Stimulated activated CD8-positive, alpha-beta memory T cell treated with anti-CD3 and anti-CD28 coated beads, Interleukin-7, amount 100 ng/mL, for 1 hour (primary cell): ENCODE measurements at places on chromosomes 5 and 9.

DNA sequence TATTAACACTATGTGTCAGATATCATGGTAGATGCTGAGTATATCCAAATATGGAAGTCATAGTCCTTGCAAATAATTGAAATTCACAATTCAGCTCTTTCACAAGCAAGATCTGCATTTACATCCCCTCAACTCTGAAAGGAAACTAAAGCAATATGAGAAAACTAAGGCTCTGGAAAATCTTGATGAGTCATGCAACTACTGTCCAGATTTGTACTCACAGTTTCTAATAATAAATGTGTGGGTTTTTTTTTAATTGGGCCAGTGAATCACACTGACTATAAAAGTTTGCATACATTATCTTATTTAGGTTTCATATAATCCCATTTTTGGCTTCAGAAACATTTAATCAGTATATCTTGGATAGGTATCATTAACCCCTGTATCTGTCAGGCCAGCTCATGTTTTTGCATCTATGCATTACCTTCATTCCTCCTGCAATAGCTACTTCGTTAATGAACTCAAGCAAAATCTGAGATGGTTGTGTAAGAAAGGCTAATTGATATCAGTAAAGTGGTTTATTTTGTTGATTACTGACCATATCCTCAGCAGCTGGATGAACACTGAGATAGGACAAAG, 58.7 kb upstream of the PRR16 start:
- no peak for DNase-seq

- no peak for DNase-seq
Measured at GRCh38 chr5:65329266-65329665, 152.5 kb downstream of the ADAMTS6 start.

GRCh38 chr9:121963528-121963995, 129.5 kb downstream of the TTLL11 start:
- no peak for DNase-seq

DNA sequence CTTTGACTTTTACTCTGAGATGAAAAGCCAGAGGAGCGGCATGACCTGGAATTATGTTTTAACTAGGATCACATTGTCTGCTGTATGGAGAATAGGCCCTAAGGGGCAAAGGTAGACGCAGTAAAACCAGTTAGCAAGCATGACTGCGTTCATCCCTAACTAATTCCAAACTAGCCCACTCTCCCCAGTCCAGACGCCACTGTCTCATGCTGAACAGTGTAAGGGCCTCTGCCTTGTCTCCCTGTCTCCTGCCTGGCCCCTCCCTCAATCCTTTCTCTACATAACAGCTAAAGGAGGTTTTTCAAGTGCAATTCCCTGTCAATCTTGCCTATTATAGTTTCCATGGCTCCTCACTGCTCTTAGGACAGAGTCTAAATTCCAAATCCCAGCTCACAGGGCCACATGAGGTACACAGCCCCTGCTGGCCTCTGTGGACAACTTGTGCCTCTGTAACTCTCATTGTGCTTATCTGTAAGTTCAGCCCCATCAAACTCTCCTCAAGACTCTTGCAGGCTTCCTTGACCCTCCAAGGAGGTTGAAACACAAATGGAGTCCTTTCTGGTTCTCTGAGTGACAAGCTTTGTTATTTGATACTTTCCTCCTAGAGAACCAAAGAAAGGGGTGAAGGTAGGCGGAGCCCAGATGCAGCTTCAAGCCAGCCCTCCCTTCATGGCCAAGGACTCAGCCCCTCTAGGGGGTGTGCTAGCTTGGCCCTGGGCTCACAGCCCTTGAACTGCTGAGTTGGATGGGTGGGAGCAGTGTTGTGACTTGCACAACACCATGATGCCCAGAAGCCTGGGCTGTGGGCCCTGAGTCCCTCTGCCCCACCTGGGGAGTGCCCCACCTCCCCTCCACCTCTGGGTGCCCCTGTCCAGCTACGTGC, 16.0 kb upstream of the SLC22A4 start:
- DNase-seq: no peak

GRCh38 chr5:66410122-66410521, 186.1 kb upstream of the MAST4 start:
- no peak for DNase-seq

- DNase-seq: no peak
Measured at GRCh38 chr9:71987471-71988371, 72.7 kb downstream of the C9orf57 start.

GRCh38 chr9:127159325-127159801, 36.9 kb upstream of the ANGPTL2 start:
- DNase-seq: no peak

DNA sequence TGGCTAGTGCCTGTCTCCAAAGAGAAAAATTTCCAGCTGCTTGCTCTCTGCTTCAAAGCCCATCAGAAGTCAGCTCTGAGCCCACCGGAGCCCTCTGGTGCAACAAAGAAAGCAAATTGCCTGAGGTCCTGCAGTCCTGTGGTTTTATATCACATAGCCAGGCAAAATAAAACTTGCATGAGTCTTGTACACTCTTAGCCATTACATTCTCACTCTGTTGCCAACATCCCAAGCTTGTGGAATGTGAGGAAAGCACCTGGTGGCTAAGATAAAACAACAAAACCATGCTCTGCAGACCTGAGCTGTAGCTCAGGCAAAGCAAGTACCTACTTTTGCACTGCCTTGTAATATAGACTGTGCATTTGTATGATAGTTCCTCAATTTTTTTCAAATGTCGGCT, 133.7 kb downstream of the GPBP1 start:
- no peak for DNase-seq

GRCh38 chr5:33501899-33502298, 61.1 kb downstream of the TARS1 start:
- DNase-seq: no peak

GRCh38 chr9:81119591-81119990, 569.8 kb downstream of the TLE1 start:
- no peak for DNase-seq

DNA sequence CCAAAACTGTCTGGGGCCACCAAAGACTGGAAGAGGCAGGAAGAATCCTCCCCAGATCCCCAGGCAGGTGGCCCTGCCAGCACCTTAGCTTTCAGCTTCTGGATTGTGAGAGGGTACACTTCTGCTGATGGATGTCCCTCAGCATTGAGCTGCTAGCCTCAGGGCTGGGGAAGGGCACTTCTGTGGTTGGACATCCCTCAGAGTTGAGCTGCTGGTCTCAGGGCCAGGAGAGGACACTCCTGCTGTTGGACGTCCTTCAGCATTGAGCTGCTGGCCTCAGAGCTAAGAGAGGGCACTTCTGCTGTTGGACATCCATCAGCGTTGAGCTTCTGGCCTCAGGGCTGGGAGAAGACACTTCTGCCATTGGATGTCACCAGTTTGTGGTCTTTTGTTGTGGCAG, 83.8 kb upstream of the FCN1 start:
- no peak for DNase-seq

DNA sequence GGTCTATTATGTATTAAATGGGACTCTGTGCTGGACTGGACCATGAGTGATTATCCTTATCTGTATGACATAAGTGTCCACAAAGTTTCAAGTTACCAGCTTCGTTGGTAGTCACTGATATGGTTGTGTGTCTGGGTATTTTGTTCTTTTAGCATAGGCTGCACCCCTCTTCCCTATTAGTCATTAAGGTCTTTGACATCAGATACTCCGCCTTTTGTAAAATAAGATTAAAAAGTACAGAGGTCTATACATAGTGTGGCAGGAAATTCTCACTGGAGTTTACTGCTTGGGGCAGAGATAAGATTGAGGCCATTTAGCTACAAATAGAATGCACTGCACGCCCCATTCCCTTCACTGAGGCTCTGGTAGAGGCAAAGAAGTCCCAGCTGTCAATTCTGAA, 99.4 kb downstream of the TMEM215 start:
- no peak for DNase-seq

DNA sequence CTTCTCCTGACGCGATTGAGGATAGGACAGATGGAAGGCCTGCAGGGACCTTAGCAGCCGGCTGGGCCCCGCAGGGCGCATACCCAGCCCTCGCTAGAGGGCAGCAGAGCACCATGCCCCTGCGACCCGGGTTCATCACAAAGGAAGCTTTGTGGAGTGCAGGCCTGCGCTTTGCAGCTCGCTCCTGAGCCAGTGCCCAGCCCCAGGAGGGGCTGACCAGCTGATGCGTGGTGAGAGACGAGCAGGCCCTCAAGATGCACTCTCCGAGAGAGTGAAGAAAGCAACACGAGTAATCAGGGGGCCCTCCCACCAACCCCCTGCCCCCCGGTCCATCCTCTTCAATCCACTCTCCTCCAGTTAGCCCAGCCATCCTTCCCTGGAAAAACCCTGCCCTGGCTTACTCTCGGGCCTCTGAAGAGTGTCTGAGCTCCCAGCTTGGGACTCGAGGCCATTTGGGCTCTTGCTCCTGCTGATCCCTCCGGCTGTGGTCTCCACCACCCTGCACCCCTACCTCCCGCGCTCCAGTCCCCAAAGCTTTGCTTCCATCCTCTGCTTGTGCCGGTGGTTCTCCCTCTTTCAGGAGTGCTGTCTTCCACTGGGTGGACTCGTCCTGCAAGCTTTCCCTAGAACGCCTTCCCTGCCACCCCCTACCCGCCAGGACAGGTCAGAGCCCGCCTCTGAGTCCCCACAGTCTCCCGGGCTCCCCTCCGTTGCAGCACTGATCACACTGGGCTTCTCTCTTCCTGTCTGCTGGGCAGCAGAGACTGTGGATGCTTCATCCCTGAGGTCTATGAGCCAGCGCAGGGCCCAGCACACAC, 9.1 kb upstream of the KIF12 start:
- peak; percentile 2 for DNase-seq

GRCh38 chr5:84682531-84682930, 297.9 kb upstream of the EDIL3 start:
- no peak for DNase-seq

- no peak for DNase-seq
Measured at GRCh38 chr9:112332674-112332976, 794 bp downstream of the PTBP3 start.

- no peak for DNase-seq
Measured at GRCh38 chr5:157063776-157064430, 5.0 kb upstream of the HAVCR1 start.

DNA sequence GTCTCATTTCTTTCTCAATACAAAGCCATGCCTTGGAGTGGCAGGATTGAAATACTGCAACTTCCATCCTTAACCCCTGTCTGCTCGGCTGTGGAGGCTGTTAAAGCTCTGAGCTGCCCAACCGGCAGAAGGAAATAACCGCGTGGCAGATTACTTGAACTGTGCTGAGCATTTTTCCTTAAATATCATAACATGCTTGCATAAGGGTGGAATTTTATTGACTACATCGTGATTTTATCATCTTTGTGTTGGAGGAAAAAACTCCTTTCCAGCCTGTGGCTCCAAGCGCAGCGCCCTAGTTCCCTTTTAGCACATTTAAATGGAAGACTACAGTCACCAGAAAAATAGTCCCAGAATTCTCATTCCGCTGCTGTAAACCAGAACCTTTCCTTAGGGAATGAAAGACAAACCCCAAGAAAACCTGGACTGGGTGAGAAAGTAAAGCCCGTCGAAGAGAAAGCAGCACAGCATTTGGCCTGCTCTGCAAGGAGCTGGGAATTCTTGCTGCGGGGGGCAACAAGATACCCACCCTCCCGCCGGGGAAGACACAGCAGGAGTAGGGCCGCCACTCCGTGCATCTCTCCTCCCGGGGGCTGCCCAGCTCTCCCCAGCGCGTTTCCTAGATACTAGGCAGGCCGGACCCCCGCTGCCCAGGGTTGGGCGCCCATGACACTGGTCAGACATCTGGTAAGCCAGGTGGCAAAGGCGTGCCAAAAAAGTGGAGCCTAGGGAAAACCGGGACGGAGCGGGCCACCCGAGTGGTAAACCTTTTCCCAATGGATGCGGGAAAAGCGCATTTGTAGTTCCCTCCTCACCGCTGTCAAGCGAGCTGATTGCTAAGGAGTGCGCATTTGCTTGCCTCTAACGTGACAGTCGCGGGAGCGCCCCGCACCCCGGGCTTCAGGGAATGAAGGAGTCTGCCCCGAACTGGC, 1.3 kb downstream of the SHC3 start:
- no peak for DNase-seq

GRCh38 chr5:10162468-10162867, 87.2 kb downstream of the ATPSCKMT start:
- DNase-seq: no peak

GRCh38 chr5:123474228-123474627, 37.7 kb upstream of the CSNK1G3 start:
- no peak for DNase-seq

DNA sequence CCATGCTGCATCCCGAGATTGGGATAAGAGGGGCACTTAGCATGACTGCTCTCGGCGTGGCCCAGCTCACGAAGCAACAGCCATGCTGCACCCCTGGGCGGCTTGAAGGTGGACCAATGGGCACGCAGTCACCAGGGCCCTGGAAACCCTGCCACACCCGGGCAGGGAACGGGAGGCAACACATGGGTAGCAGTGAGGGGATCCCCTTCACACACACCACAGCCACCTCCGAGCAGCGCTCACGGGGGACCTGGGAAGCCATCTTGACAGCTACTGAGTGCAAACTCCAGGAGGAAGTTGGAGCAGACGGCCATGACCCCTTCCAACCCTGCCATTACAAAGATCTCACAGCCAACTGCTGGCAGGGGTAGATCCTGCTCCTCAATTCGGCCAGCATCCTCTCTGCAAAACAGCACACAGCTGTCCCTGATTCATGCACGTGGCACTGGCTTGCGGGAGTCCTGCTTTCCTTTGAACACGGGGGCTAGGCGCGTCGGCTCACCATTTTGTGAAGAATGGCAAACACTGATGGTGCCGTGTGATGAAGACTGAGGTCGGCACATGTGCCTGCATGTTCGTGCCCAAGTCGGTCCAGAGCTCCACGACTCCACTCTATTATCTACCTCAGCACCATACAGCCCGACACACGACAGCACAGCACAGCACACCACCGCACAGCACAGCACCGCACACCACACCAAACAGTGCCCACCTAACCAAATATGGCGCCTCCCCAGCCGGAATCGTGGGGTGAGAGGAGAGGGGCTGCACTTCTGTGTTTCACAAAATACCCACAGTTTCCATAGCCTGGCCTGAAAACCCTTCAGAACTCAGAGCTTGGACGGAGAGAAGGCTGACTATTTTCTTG, 5.0 kb downstream of the UBAC1 start:
- no peak for DNase-seq

DNA sequence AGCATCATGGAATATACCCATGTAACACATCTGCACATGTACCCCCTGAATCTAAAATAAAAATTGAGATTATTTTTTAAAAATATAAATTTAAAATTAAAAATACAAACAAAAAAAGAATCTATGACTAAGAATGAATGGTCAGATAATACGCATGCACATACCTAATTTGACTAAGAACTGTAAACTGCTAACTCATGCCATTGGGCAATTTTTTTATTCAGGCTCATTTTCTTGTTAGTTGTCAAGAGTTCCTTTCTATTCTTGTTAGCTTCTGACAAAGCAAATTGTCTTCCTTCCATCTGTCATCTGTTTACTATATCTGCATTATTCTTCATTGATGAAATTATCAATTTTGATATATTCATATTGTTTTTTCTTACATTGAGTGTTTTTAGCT, 69.5 kb upstream of the HAND1 start:
- no peak for DNase-seq

- DNase-seq: no peak
Measured at GRCh38 chr9:91995000-91995655, 45.1 kb upstream of the ROR2 start.

GRCh38 chr9:99057665-99058625, 47.0 kb upstream of the TGFBR1 start:
- DNase-seq: peak; percentile 46
